ENCODE measurements at places on chromosomes 13 and 19.
A peak's percentile ranks its signal among the peaks of the same experiment; 100 is the strongest.

- DNase-seq, result no peak
Observed at GRCh38 chr19:31572976-31573298, 223.7 kb upstream of the TSHZ3 start.

GRCh38 chr13:33764716-33765115 lies 53.2 kb upstream of the RFC3 start:
- no peak for DNase-seq

- DNase-seq, result no peak
Observed at GRCh38 chr13:21798181-21798580, 127.3 kb downstream of the FGF9 start.

- no peak for DNase-seq
Observed at GRCh38 chr19:2665103-2665502, 37.4 kb downstream of the GNG7 start.

GRCh38 chr19:28737021-28737895 lies 475.7 kb downstream of the UQCRFS1 start:
- peak; percentile 20 for DNase-seq

- DNase-seq, result no peak
Observed at GRCh38 chr13:100464006-100464405, 124.6 kb downstream of the GGACT start.

DNA sequence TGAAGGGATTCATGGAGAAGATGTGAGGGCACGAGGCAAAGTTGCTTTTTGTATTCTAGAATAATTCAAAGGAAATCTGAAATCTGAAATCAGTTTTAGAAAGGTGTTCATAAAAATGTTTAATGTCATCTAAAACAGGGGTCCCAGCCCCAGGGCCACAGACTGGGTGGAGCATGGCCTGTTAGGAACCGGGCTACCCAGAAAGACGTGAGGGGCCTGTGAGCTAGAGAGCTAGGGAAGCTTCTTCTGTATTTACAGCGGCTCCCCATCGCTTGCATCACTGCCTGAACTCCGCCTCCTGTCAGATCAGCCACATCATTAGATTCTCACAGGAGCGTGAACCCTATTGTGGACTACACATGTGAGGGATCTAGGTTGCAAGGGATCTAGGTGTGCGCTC lies 151.2 kb downstream of the USP12 start:
- no peak for DNase-seq

GRCh38 chr13:34620862-34621261 lies 321.2 kb upstream of the NBEA start:
- no peak for DNase-seq

DNA sequence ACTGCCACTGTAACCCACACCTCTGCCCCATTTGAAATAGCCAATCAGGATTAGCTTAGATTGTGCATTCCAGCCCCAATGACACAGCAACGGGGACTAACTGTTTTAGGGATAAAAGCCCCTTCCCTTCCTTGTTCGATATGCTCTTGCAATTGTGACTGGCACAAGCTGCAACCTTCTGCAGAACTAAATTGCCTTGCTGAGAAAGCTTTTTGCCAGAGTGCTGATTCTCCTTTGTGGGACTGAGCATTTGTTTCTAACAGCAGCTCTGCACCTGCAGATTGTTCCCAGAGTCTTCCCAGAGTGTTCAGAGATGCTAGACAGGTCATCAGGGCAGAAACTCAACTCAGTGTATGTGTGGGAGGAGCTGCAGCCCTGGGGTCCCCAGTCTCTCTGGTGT lies 115.8 kb downstream of the ZNF675 start:
- DNase-seq, result no peak

- DNase-seq, result no peak
Observed at GRCh38 chr19:10093295-10094186, 7.4 kb downstream of the SHFL start.

All from hematopoietic multipotent progenitor cell treated with erythropoietin and hydrocortisone succinate and interleukin-3 and kit ligand, for 8 days (in vitro differentiated cells).